ENCODE measurements at places on chromosomes 4 and X.

DNA sequence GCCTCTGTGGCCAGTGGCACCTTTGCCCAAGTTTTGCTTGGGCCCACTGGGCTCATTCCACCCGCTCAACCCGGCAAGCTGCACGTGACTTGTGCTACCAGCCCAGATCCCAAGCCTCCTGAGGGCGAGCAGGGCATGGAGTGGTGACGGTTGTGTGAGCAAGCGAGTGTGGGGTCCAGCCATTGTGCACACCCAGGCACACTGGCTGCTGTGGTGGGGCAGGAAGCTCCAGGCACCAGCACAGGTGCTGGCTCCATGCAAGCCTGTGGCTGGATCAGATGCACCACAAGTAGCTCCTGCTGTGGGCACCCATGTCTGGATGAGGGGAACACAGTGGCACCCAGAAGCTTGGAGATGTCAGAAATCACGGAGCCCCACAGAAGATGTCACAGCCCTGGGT lies 557.0 kb upstream of the GNPDA2 start:
- DNase-seq: no peak

DNA sequence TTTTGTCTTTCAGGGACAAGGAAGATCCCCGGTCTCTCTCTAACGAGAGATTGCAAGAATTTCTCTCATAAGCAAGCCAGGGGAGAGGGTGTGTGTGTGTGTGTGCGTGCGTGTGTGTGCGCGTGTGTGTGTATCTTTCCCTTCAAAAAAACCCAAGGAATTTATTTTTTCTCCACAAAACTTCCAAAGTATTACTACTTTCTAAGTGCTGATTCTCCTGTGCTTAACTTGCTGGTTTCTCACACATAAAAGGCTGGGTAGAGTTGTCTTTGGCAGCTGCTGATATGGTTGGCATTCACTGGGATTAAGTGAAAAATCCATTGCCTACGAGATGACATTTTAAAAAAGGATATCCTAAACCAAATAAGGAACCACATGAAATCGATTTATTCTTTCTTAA lies 435.7 kb downstream of the RAPGEF2 start:
- DNase-seq: no peak

DNA sequence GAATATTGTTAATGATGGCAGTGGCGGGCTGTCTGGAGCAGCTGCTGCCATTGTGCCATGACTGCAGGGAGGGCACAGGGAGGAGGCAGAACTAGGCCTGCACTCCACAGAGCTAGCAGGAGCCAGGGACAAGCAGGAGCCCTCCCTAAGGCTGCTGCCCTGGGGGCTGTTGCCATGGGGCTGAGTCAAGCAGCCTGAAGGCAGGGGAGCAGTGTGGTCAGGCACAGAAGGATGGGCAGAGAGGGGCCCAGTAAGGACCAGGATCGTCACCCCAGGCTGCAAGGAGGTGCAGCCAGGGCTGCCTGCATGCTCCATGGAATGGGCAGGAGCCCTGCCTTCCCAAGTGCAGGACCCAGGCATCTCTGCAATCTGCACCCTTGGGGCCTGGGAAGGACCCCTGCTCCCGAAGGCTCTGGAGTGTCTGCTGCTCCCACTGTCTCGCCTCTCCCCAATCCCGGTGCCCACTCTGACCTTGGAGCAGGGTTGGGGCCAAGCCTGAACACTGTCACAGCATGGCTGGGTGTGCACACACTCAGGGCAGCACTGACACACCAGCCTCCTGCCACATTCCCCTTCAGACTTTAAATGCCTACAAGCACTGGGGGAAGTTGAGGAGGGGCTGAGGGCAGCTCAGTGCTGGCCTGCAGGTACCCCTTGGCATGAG lies 98.3 kb upstream of the GALNTL6 start:
- DNase-seq: no peak

- peak; percentile 66 for DNase-seq
These were observed 64.5 kb upstream of the WDR1 start for GRCh38 chr4:10180927-10181744.

DNA sequence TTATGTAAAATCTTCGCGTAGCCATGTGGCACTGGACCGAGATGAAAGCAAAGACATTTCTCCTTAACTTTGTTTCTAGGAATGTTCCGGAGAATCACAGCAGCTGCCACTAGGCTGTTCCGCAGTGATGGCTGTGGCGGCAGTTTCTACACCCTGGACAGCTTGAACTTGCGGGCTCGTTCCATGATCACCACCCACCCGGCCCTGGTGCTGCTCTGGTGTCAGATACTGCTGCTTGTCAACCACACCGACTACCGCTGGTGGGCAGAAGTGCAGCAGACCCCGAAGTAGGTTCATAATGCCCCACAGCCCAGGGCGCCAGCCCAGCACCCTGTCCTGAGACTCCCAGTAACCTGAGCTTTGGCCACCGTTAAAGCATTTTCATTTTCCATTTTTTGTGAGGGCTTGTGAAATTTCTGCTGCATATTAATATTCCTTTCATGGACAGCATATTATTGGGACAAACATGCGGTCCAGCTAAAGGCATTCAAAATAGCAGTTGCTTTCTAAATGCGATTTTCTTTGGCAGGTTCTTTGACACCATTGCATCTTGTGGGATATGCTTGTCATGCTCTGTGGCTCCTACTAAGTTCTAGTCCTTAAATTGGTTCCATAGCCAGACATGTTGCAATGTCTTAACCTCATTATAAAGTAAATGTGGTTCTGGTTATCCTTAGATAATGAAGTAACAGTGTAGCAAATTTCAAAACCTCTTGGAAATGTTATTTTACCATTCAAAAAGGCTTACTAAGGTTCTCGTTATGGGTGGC lies 49.1 kb upstream of the MSANTD1 start:
- DNase-seq: no peak

DNA sequence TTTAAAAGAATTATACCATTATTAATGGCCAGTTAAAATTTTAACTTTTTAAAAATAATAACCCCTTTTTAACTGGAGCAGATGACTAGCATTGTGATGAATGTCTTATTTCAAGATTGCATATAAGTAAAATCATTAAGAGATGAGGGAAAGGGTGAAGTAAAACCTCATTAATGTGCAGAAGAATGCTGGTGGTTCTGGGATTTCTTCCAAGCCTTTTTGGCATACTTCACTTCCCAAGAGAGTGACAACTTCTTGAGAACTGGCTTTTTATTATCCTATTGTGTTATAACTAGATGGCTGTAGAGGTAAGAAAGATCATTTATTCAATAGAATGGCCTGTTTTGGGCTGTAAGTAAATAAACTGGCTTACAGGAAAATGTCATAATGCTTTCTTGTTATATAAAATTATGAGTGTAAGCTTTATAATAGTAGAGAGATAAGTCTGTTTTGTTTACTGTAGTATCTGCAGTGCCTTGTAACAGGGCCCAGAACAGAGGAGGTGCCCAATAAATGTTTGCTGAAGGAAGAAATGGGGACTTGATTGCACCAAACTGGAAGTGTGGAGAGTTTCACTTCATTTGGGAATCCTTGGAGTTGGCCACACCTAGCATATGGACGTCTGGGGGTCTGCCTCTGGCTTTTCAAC lies 242.9 kb upstream of the PITX2 start:
- DNase-seq: no peak

DNA sequence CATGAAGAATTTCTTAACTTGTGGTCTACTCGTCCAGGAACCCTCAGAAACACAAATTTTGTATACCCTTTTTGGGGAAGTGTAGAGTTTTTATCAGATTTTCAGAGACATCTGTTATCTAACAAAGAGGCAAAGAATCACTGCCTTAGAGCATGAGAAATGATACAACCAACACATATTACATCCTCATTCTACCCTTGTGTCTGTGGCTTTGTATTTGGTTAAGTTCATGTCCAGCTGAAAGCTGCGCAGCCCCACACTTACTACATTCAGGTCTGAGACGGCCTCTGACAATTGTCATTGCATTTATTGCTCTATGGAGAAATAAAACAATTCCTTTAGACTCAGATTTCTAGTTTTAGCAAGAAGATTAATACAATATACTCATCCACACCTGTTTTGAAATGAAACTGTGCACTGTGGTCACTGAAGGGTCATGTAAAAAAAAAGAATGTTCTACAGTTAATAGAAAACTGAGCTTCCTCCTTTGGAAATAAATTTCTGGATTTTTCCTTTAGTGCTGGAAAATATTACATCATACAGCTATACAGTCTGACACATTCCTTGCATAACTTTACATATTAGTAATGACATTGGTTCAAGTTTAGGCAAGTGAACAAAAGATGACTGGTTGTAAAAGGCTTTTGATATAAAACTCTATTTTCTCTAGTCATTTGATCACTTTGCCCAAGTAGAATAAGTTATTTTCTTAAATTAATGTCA lies 39.8 kb downstream of the GLRB start:
- no peak for DNase-seq

GRCh38 chrX:10189317-10190268 lies 32.8 kb downstream of the CLCN4 start:
- peak; percentile 74 for DNase-seq

DNA sequence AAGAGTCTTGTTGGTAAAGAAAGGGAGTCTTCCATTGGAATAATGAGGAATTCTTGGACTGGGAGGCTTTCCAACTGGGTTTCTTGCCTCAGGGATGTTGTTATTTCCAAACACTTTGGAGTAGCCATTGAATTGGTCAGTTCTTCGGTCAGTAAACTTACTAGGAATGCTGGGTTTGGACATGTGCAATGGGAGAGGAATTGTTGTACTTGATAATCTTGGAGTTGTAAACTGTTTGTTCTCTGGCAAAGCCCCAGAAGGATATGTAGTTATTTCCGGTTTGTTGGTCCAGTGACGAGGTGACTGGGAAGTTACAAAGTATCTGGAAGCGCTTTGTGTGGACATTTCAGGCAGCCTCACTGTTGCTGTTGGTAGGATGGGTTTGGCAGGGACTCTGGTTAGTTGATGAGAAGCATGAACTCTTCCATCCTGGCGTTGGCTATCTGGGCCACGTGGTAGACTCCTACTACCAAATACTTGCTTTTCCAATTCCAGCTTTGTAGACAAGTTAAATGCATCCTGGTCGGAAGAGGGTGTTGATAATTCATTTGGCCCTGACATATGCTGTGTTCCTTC lies 25.9 kb downstream of the MXRA5 start:
- DNase-seq: no peak

DNA sequence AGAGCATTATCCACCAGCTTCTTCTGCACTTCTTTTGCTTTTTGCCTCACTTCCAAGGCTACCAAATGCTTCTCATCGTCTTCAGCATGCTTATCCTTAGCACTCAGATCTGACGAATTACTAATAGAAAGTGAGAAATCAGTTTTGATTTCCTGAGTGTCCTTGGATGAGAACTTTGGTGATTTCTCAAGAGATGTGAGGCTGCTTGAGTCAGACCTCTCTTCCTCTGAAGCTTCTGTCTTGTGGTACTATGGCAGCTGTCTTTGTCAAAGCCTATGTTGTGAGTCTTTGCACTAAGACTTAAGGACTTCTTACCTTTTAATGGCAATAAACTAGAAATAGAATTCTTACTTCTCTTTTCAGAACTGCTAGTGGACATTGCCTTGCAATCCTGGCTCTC lies 169.9 kb downstream of the CPE start:
- DNase-seq: no peak

DNA sequence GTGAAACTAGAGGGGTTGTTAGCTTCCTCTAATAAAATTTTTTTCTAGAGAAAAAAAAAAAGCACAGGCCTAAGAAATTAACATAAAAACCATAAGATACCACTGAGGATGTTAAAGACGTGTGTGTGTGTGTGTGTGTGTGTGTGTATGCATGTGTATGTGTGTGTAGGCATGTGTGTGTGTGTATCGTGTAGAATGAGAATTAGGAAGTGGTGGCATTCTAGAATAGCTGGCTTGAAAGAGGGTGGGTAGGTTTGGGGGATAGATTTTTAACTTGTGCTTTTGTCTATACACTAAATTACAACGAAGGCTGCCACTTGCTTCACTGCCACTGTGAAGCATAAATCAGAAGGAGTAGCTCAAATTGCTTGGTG lies 22.5 kb upstream of the AFM start:
- DNase-seq: no peak

DNA sequence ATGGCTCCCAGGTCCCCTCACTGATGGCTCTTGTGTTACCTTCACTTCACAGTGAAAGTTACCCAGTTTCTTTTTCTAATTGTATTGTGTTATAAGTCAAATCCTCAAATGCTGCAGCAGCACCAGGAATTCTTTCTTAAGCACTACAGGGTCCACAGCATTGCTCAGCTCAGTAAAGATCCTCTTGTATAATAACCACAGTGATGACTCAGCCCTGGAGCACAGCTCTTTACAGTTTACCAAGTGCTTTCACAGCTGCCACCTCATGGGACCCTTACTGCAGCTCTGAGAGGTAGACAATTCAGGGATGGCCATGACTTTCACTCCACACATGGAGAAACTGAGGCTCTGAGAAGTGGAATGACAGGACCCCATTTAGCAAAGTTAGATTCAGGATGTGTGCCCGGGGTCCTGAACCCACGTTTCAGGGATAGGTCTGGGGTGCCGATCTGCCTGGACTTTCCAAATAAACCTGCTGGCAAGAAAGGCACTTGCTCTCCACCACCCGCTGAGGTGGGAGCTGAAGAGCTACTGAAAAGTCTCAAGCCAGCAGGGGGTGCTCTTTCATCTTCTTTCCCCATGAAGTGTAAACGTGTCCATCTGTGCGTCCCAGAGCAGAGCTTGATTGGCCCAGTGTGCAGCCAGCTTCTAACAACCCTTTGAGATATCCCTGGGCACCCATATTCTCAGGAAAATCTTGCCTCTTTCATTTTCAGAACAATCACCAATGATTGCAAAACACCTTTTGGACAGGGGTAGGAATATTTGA lies 35.7 kb upstream of the GABRQ start:
- no peak for DNase-seq

- no peak for DNase-seq
These were observed 50.5 kb upstream of the FAM9C start for GRCh38 chrX:13094828-13095341.
